ENCODE measurements at places on chromosomes 2 and 18.
A peak's percentile ranks its signal among the peaks of the same experiment; 100 is the strongest.

DNA sequence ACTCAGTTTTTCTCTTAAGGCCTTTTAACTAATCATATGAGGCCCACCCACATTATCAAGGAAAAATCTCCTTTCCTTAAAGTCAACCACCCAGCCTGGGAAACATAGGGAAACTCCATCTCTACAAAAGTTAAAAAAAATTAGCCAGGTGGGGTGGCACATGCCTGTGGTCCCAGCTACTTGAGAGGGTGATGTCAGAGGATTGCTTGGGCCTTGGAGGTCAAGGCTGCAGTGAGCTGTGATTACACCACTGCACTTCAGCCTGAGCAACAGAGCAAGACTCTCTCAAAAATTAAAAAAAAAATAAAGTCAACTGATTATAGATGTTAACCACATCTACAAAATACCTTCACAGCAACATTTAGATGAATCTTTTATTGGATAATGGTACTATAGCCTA lies 5.8 kb downstream of the DPYSL5 start:
- no peak for DNase-seq

DNA sequence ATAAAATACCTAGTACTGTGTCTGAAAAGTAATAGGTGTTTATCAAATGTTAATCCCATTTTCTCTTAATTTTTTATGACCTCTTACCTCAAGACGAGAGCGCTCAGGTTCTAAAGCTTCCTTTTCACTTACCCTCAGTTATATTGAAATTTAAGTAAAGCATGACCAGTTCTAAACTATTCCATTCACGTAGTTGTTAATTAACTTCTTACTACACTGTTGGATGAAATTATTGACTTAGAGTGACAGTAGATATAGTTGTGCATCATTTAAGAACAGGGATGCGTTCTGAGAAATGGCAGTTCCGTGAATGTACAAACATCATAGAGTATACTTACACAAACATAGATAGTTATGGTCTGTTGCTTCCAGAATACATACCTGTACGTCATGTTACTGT lies 20.1 kb upstream of the HTR2B start:
- DNase-seq: no peak

- DNase-seq: no peak
Measured at GRCh38 chr2:64338910-64339500, 115.0 kb upstream of the LGALSL start.

- DNase-seq: no peak
Measured at GRCh38 chr2:8863331-8863953, 26.0 kb upstream of the KIDINS220 start.

DNA sequence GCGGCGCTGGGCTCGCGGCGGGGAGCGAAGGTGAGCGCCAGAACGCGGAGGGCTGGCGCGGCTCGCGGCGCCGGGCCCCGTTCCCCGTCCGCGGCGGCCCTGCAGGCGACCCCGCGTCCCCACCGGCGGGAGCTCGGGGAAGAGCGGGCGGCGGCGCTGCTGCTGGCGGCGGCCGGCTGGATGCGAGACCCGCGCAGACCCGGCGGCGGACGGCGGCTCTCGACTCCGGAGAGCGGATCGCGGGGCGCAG lies 213 bp downstream of the DOK6 start:
- DNase-seq: no peak

- DNase-seq: no peak
Measured at GRCh38 chr2:16050261-16050907, 110.0 kb downstream of the MYCN start.

DNA sequence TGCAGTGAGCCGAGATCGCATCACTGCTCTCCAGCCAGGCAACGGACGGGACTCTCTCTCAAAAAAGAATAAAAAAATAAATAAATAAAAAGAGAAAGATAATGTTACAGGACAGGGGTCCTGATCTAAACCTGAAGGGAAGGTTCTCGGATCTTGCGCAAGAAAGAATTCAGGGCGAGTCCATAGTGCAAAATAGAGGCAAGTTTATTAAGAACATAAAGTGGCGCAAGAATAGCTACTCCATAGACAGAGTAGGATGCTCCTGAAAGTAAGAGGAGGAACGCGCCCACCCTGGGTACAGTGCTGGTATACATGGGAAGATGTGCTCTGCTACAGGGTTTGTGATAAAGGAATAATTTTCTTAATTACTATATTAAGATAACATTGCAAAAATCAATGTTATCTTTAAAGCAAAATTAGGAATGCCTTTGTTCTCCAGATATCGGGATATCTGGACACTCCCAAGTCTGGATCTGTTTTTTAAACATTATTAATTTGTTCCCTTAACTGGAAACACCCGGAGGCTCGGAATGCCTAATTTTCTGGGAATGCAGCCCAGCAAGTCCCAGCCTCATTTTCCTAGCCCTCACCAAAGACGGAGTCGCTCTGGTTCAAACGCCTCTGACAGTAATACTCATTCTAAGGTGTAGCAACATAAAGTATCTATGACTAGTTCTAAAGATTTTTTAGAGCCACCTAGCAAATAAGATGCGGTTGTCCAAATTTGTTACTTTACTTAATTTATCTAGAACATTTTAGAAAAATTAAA lies 38.8 kb downstream of the ACSL3 start:
- no peak for DNase-seq

DNA sequence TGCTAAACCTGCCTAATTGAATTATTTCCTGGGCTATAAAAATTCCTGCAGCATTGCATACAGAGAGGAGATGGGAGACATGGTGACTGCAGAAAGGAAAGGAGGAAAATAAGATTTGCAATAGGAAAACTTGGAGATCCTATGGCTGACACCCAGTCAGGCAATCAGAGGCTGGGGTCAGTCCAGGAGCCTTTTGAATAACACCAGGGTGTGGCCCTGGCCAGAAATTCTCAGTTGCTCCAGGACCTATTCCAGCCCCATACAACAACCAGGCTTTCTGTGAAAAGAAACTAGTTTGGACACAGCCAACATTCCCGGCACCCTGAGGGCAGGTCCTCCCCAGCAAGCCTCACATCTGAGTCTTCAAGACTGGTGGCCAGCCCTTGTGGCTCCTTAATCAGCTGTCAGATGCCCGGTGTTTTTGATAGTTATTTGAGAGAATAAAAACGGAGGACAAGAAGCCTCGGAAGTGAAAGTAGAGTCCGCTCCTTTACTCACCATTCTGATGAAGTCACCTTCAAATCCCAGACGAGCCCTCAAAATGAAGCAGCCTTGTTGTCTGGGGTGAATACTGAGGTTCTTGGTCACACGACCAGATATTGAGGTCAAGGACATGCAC lies 31.1 kb upstream of the GMCL1 start:
- DNase-seq: peak; percentile 54

DNA sequence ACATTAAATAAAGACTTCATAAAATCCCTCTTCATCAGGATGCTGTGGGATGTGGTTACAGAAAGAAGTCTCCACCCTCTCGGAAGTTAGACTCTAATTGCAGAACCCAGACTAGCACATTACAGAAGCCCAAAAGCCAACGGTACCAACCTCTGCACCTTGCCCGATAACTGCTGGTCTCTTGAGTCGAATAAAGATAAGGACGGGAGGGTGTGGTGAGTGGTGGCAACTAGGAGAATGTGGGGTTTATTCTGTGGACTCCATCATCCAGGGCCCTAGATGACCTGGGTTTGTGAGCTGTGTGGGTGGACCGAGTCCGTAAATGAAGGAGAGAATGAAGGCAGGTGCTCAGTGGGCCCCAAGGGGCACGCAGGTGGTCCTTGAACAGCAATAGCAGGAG lies 462.8 kb upstream of the ID2 start:
- DNase-seq: no peak

GRCh38 chr2:127951026-127951425 lies 65.3 kb upstream of the AMMECR1L start:
- no peak for DNase-seq

GRCh38 chr2:126856403-126856802 lies 42.3 kb upstream of the TEX51 start:
- DNase-seq: no peak

DNA sequence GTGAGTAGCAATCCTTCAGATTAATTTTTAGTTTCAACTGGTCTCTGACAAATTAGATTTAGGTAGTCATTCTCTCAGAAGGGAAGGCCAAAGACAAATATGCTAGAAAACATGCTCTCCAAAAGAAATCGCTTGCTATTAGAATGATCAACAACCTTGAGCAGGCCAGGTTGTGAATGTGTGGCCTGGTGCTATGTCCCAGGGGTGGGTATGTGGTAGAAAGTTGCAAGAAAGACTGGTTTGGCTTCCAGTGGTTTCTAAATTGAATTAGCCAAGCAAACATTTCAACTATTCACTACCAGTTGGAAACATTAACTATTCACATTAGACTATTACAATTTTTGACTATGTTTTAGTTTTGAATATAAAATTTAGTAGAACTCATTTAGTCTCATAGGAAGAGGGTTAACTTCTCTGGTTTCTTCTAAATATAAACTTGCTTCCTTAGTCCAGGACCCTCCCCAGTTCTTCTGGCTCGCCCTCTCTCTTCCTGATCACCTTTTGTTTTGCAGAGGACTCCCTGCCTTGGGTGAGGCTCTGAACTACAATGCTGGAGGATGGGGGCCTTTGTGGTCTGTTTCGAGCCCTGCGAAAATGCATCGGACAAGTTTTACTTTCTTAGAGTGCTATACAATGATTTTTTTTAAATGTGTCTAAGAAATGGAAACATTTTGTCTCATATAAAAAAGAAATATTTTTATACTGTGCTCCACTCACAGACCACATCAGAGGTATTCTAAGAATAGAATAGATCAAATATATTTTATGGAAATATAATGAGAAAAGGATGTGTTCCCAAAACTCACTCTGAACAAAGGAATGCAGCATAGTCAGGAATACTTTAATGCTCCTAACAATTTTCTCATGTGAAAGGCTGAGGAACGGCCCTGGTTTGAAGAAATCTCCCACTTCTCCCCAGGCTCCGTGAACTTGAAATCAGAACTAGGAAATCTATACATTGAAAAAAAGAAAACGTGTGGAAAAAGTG lies 375.0 kb upstream of the ZEB2 start:
- DNase-seq: no peak
